ENCODE measurements at places on chromosomes 7 and 10. TPM values are rescaled to one million over a fixed set of nuclear protein-coding genes. Genes with fewer than 3 reads are reported as not detected.

Gene HTR5A
- polyA plus RNA-seq: not detected

Gene GNB2
- polyA plus RNA-seq: 221 TPM

GRCh38 chr10:75015442-75015841 lies 96.0 kb upstream of the SAMD8 start:
- no peaks in the 10 kb centered on the region for H3K27me3 ChIP-seq
- H3K36me3 ChIP-seq: peaks cover 18% of the 10 kb centered on the region
- peaks cover 40% of the 10 kb centered on the region for H3K4me1 ChIP-seq
- DNase-seq: no peak
- no peak overlapping the region for H3K27ac ChIP-seq
- H3K4me3 ChIP-seq: no peak overlapping the region

GRCh38 chr7:29839921-29840320 lies 33.6 kb downstream of the WIPF3 start:
- no peaks in the 10 kb centered on the region for H3K36me3 ChIP-seq
- no peak overlapping the region for H3K27ac ChIP-seq
- H3K27me3 ChIP-seq: no peaks in the 10 kb centered on the region
- H3K4me3 ChIP-seq: no peak overlapping the region
- no peaks in the 10 kb centered on the region for H3K4me1 ChIP-seq

GRCh38 chr7:105452085-105452484 lies 63.4 kb upstream of the SRPK2 start:
- H3K36me3 ChIP-seq: no peaks in the 10 kb centered on the region
- no peak overlapping the region for H3K27ac ChIP-seq
- H3K4me3 ChIP-seq: no peak overlapping the region
- peaks cover 44% of the 10 kb centered on the region for H3K4me1 ChIP-seq
- no peaks in the 10 kb centered on the region for H3K27me3 ChIP-seq
- DNase-seq: peak; percentile 27
